ENCODE measurements at places on chromosomes 11 and 22.

DNA sequence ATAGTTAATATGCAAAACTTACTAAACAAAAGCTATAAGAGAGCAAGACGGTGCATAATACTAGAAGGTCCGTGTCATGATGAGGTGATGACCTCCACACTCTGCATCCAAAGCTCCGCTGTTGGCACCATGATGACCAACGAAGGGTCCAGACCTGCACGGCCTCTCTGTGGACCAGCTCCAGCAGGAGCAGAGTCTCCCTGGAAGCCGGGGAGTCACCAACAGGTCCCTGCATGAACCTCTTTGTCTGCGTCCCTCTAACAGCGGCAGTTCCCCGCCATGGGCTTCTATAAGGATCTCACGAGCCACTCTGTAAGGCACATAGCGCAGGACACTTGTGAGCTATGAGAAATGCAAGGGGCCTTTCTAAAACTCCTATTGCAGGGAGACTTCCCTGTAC, 517.3 kb downstream of the BRD1 start:
- no peak for DNase-seq

DNA sequence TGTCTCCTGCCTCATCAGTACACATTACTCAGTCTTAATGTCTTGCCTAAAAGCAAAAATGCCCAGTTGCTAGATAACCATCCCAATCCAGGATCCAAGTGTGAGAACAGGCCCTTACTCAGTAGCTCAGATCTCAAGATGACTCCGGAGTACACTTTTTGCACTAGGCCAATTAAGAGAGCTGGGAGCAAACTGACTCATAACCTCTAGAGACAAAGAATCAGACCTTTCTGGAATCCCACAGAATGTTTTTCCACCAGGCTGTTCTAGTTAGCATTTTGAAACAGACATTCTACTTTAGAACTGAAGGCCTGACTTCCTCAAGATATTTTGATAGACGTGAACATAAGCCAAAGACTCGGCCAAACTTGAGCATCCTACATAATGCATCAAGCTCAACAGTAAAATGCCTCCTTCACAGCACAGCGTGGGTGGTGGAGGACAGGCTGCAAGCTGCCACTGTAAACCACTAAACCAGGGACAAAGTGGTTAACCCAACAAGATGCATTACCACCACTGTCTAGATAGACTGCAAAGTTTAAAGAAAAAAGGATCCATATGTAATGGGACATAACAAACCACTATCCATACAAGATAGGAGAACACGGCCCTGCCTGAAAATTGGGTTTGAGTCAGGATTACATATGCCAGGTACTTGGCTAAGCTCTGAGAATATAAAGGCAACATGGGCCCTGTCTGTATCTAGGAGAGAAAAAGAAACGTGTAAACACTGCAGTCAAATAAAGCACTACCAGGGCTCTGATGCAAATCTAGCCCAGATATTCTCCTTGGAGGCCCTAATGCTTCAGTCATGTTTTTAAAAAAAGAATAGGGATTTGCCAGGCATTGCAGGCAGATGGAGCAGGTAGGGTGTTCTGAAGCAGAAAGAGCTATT, 48.3 kb downstream of the MYH9 start:
- no peak for DNase-seq

DNA sequence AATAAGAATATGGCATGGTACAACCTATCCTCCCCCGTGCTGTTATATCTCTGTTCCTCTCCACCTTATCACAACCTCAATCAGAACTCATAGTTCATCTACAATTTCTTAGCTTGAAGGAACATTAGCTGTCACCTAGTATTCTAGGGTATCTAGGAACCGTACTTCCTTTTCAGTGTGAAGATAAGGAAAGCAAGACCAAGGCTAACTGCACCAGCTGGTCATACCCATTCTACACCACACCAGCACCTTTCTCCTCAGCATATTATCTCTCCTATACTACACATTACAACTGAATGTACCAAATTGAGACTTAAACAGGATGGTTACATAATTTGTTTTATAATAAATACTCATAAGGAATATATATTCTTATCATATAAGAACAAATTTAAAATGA, 73.1 kb downstream of the ARHGAP32 start:
- no peak for DNase-seq

- DNase-seq, result peak; percentile 22
Measured at GRCh38 chr11:130580372-130580771, 131.9 kb downstream of the ADAMTS15 start.

DNA sequence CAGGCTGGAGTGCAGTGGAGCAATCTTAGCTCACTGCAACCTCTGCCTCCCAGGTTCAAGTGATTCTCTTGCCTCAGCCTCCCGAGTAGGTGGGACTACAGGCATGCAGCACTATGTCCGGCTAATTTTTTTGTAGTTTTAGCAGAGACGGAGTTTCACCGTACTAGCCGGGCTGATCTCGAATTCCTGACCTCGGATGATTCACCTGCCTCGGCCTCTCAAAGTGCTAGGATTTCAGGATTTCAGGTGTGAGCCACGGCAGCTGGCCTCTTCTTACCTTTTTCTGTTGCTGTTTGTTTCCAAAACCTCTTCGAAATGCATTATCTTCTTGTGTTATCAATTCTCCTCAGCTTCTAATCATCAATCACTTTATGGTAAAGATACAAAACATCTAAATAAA, 22.1 kb upstream of the TMEM135 start:
- no peak for DNase-seq

DNA sequence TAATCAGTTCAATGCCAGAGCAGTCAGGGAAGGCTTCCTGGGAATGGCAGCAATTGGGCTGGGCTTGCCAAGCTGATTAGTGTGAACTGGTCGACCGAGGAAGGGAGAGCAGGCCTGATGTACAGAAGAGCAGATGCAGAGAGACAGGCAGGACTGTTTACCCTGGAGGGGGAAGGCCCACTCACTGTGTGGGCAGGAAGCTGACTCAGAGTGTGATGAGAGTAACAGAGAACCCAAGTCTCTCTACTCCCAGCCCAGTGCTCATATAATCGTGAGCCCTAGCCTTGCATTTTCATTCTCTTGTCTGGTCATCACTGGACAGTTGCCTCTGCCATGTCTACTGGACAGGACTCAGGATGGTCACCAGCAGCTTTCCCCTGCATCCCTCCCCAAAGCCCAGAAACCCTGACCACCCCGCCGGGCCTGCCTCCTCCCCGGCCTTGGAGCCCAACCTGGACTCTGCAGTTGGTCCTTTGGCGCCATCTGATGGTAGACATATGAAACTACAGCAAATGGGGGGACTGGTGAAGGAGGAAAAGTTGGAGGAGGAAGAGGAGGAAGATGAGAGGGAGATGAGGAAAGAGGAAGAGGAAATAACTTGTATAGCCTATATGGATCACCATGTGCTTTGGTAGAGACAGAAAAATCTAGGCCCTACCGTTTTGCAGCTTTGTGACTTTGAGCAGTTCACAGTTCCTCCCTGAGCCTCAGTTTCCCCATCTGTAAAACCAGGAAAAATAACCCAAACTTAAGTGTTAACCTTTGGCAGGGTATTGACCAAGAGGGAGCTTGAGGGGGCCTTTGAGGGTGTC, 43.4 kb upstream of the PRDM11 start:
- peak; percentile 74 for DNase-seq

GRCh38 chr11:133981156-133981555, 24.4 kb upstream of the IGSF9B start:
- no peak for DNase-seq

- no peak for DNase-seq
Measured at GRCh38 chr11:44589301-44589700, 23.8 kb downstream of the CD82 start.

GRCh38 chr11:67648140-67648795, 2.3 kb downstream of the ACY3 start:
- DNase-seq, result no peak

DNA sequence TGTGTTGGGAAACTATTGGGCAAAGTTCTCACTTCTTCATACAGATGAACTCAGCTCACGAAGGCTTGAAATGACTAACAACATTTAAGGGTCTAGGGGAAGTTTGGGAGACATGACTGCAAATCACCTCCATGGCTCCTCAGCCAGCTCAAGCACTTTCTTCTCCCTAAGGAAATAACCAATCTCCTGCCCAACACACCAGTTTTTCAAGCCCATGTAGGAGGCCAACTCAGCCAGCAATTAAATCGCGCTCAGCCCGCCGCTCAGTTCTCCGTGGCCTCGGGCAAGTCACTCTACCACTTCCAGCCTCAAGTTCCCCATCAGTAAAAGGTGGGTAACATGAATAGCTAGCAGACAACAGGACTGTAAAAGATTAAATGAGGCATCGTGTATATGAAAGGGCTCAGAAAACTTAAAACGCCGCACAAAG, 796 bp downstream of the POLDIP3 start:
- no peak for DNase-seq

GRCh38 chr22:39206491-39206890, 38.3 kb downstream of the PDGFB start:
- DNase-seq, result no peak

- DNase-seq, result no peak
Measured at GRCh38 chr11:69302447-69303020, 8.6 kb downstream of the MYEOV start.

GRCh38 chr11:69253028-69253427, 40.9 kb upstream of the MYEOV start:
- peak; percentile 37 for DNase-seq

- DNase-seq, result no peak
Measured at GRCh38 chr22:30667107-30667493, 575 bp downstream of the DUSP18 start.

- DNase-seq, result no peak
Measured at GRCh38 chr22:37109242-37109917, at the start of gene TMPRSS6. Gene TMPRSS6 (minus strand): TSS chr22:37109713. CDS start chr22:37103417, 6,296 bp downstream.

DNA sequence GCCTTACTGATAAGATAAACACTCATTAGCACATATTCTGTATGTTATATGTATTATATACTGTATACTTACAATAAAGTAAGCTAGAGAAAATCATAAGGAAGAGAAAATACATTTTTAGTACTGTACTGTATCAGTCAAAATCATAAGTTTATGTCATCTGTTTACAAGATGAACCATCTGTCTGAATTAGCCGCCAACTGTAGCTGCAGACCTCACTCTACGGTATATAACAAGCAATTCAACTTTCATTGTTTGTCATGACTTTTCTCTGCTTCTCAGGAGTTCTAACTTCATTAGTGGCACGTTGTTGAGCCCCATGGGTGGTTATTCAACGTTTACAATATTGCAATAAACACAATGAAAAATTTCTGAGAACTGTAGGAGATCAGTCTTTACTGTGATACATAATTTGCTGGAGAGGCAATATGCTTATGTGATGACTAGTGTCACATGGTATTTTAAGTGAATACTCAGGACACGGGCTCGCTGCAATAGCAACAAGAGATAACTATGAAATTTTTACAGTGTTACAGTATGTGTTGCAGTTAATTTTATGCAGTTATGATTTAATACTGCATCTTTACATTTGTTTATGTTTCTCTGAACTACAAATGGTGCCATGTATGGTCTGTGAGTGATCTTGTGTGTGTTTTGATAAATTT, 132.2 kb upstream of the CTSC start:
- no peak for DNase-seq

GRCh38 chr22:36644333-36644757, 59.2 kb downstream of the CACNG2 start:
- peak; percentile 64 for DNase-seq

DNA sequence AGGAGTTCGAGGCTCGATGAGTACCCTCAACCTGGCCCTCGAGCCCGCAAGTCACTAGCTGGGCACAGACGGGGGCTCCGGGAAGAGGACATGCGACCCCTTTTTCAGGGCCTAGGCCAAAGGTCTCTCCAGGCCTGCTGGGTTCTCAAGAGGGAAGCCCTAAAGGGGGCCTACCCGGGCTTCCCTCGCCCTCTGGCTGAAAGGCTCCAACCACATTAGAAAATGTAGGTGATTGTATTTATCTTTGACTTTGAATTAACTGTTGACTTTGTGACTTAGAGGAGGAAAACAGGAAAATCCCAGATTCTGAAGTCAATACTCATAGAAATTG, 7.3 kb upstream of the PAX6 start:
- no peak for DNase-seq

GRCh38 chr11:47306484-47306844, 36.5 kb downstream of the MADD start:
- DNase-seq, result no peak

DNA sequence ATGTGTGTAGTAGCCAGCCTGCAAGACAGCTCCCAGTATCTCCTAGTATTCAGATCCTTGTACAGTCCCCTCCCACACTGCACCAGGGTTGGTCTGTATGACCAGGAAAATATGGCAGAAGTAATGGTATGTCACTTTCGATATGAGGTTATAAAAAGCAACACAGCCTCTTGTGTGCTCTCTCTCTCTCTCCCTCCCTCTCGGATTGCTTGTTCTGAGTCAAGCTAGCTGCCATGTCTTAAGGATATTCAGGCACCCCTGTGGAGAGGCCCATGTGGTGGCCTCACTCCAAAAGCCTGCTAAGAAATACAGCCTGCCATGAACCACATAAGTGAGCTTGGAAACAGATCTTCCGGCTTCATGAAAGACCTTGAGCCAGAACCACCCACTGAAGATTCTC, 25.4 kb downstream of the FXYD6 start:
- no peak for DNase-seq

GRCh38 chr11:125398994-125399640, 96.9 kb downstream of the FEZ1 start:
- no peak for DNase-seq

DNA sequence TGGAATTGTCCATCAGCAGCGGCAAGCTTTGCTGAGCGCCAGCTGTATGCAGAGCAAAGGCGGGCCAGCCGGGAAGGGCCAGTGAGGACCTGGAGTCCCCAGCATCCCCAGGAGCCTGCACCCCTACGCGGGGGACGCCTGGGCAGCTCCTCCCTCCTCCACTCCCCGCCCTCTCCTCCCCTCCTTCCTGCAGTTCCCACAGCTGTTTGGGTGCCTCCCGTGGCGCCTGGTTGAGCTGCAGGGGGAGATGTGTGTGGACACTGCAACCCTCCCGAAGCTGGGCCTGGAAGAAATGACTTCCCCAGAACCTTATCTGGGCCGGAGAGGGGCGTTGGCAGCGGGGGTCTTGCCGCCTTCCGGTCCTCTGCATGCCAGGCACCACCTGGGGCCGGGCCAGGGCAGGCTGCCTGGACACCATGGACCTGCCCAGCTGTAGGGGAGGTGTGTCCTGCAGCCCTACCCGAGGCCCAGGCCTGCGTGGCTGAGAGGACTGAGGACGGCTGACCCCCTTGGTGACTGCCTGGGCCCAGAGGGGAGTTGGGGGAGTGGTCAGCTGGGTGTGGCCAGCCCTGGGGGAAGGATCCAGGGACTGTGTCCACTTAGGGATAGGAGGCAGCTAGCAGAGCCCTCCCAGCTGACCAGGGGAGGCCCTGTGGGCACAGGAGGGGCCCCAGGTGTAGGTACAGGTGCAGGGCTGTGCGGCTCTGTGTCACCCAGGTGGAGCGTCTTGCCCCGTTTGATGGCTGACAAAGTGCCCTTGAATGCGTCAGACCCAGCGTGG, 16.8 kb upstream of the MUC6 start:
- DNase-seq, result no peak

GRCh38 chr11:47967577-47968525, 12.5 kb upstream of the PTPRJ start:
- DNase-seq, result no peak

- no peak for DNase-seq
Measured at GRCh38 chr11:128550261-128550821, 37.0 kb downstream of the ETS1 start.

GRCh38 chr11:71215425-71215965, 36.9 kb downstream of the SHANK2 start:
- no peak for DNase-seq
